ENCODE measurements at places on chromosomes 13 and 19.
A peak's percentile ranks its signal among the peaks of the same experiment; 100 is the strongest.

DNA sequence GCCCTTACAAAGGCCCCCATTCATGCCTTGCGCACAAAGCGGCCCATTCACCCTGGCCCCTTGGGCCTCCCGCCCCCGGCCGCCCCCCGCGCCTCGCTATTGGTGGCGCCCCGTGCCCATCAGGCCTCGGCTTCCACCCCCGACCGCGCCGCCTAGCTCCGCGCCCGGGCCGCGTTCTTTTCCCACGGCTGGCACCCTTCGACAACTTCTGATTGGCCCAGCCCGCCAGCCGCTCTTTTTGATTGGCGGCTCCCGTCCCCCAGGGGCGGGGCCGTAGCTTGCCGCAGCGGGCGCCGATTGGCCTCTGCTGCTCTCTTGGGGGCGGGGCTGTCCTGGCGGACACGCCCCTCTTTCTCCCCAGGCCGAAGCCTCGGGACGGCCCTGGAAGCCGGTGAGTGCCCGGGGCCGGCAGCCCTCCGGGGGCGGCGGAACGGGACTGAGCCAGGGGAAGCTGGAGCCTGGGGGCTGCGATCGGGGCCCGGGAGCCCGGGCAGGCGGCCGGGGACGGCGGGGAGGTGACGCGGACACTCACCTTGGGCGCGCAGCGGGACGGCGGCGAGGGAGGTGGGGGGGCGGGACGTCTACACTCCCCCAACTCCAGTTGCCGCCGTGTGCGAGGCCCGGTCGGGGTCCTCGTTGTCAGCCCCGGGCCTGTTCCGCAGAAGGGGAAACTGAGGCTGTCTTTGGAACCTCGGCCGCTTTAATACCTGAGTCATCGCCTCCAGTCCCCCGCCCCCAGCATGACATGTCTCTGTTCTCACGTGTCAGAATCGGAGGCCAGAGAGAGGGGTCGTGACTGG lies at the start of gene MYH14:
TSS of gene MYH14 (plus strand) at position 342 of the 800 bp plus-strand sequence. CDS start 6,744 bp downstream, outside the sequence.
- no peak for DNase-seq

DNA sequence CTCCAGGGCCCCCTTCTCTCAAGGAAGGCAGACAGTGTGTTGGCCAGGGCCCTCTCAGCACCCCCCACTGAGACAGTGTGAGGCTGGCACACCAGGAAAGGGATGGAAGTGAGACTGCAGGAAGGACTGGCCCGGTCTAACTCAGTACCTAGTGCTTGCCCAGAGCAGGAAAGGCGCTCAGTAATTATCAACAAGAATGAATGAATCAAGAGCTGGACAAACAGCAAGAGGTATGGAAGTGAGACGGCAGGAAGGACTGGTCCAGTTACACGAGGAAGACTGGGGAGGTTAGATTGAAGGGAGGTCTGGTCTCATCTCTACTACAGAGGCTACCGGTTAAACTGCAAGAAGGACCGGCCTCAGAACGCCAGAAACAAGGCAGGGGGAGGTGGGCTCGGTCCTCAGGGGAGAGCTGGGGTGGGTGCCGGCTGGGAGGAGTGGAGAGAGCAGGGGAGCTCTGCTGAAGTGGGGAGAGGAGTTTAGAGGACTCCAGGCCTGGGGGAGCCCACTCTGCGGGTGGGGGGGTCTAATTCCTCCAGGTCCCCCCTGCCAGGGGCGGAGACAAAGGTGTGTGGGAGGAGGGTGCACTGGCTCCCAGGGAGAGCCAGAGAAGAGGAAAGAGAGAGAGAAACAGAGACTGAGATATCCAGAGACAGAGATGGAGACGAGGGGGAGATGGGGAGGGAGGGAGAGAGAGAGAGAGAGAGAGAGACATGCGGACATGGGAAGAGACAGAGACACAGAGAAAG lies 1.1 kb downstream of the SLC8A2 start:
- no peak for DNase-seq

DNA sequence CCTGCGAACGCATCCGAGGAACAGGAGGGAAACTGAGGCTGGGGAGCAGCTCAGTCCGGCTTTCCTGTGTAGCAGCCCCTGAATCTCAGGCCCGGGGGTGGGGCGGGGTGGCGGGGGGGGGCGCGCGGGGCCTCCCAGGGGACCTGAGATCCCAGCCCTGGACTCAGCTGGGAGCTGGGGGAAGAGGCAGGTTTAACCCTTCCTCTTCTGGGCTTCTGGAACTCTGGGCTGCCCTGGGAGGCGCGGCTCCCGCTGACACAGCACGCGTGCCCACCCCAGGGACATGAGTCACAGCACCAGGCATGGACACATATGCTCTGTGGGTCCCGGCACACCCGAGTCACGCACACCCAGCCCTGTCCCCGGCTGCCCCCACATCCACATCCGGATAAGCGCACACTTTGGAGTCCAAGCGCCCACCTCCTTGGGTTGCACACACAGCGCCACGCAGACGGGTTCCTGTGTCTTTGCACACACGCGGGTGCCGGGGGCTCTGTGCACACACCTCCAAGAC lies 3.5 kb upstream of the CIRBP start:
- DNase-seq, result no peak

DNA sequence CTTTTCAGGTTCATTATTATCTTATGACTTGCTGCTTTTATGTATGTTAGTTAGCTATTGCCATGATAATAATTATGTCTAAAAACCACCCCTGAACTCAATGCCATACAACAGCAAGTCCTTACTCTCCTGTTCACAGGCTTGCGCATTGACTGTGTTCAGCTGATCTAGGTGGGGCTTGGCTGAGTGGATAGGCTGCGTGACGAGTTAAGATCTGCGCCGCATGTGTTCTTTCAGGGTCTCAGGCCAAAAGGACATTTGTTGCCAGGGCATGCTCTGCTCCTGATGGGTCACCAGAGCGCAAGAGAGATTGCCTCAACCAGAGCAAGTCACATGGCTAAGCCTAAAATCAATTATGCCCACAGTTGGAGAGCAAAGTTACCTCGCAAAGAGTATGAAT lies 859 bp downstream of the ZNF568 start:
- no peak for DNase-seq

GRCh38 chr13:71045101-71045500 lies 821.9 kb downstream of the DACH1 start:
- DNase-seq, result no peak

DNA sequence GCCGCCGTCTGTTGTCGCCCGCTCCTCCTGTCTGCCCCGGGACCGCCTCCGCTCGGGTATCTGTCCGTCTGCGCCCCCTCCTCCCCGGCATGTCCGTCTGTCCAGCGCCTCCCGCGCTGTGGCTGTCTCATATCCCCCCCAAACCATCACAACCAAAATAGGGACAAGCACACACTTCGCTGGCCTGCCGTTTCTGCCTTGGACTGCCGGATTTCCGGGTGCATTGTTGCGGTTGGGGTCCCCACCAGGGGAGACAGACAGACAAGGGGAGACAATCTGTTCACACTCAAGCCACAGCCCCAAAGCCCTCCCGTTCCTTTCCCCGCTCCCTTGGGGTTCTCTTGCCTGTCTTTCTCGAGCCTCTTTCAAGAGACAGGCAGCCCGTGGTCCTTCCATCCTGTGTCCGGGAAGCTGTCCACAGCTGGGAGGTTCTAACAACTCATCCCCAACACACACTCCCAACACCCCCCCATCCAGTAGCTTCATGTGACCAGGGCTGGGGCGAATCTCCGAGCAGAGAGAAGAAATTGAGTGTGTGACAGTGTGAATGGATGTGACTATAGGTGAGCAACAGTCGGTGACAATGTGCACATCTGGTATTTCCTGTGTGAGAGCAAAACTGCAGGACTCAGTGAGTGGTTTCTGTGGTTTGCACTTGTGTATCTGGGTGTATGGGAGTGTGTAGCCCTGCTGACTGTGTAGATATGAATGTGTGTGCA lies 16.5 kb upstream of the FOSB start:
- peak; percentile 11 for DNase-seq

DNA sequence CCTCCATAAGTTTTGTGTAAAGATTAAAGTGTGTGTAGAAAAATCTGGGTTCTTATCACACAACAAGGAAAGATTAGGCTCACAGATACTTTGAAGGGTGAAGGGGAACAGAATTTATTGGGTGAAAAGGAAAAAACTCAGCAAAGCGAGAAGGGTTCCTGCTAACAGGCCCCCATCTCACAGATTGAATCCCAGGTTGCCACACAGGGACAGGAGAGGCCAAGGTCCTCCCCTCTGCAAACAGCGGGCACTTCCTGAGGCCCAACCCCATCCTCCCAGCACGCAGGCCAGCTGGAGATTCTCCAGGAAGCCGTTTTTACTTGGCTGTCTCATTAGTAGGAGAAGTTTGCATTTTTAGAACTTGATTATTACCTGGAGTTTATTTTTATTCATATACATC lies 15.2 kb upstream of the ERCC5 start:
- no peak for DNase-seq

DNA sequence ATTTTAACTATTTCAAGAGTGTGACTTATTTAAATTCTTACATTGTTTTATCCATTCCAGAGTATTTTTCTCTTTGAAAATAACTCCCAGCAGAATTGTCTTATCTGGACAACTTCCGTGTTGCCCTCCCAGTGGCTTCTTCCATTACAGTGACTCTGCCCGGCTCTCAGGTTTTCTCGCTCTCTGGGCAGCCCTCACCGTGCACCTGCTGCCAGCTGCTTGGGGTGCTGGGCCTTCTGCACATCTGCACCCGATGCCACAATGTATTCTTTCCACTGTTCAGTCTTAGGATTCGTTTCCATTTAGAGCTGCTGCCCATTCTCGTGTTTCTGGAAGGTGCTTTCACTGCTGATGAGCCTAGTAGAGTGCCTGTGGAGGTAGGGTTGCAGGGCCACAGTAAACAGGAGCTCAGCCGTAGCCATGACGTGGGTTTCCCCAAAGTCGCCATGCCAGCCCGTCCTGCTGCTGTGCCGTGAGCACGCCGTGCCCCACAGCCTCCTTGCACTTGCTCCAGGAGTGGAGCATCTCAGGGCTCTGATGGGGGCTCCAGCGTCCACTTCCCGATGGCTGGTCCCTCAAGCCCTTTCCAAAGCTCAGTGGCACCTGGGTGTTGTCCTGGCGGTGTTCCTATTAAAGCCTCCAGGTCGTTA lies 46.1 kb upstream of the DCUN1D2 start:
- DNase-seq, result no peak

DNA sequence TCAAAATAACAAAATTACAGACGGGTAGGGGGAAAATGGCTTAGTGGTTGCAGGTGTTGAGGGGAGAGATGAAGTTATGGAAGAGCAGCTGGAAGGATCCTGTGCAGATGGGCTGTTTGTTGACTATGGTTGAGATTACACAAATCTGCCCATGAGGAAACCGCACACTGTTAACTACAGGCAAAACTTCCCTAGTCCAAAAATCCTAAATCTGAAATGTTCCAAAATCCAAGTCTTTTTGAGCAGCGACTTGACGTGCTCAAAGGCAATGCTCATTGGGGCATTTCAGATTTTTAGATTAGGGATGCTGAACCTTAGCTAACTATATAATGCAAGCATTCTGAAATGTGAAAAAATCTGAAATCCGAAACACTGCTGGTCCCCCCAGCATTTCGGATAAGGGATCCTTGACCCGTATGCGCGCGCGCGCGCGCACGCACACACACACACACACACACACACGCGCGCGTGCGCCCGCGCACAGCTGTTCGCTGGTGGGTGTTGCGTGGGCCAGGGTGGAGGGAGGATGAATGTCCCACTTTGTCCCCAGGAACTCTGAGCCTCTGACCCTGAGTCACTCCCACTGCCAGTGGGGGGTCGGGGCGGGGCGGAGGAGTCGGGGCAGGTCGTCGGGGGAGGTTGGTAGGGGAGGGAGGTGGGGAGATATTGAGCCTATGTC lies 6.8 kb downstream of the F2RL3 start:
- no peak for DNase-seq

DNA sequence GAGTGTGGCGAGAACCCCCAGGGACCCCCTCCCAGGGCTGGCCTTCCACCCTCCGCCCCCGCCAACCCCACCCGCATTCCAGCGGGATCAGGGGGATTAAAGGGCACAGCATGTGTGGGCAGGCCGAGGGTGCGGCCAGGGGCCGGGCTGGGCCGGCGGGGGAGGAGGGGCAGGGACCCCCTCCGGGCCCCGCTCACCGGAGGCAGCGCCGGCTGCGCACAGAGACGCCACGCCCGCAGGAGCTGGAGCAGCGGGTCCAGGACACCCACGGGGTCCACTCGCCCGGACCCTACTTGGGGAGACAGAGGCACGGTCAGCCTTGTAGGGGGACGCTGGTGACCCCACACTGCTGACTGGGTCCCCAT lies 2.4 kb downstream of the ADAMTSL5 start:
- no peak for DNase-seq

DNA sequence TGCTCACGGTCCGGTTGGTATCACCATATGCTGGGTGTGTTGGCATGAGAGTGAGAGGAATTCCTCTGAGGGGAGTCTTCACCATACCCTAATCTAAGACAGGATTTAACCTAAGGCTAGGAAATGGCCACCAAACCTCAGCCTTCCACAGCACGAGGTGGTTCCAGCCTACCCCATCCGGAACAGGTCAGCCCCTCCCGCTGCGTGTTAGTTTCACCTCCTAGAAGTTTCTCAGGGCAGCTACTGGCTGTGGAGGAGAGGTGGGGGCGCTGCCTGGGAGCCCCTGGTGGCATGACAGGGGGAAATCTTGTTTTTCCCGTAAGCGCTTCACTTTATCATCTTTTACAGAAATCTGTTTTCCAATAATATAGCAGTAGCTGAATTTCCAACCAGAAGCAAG lies 55.1 kb downstream of the RGCC start:
- DNase-seq, result no peak

- peak; percentile 11 for DNase-seq
These were observed 6.0 kb upstream of the WDR88 start for GRCh38 chr19:33125929-33126388.

DNA sequence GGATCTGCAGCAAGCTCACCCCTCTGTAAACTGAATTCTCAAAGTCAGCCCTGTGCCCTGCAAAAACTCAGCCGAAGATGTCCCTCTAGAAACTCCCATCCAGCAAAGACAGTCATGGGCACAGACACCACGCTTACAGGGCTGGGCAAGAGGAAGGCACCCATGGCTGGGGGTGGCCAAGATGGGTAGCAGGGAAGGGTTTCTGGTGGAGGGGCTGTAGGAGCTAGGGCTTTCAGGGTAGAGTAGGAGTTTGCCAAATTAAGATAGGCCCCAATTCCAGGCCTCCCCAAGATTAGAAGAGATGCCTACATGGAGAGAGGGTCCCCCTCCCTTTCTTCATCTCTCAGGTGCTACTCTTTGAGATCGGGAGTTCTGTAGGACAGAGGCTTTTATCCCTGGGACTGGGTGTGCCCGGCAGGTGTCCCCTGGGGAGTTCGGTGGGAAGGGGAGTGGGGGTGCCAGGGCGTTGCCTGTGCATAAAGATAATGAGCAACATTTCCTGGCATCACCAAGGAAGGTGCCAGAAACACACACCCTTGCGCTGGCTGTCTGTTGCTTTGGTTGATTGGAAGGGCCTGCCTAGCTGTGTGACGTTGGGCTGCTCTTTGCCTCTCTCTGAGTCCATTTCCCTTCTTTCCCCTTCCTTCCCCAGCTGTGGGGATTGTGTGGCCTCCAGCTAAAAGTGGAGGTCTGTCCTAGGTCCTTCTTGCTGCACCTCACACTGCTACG lies 9.4 kb downstream of the NRTN start:
- no peak for DNase-seq

GRCh38 chr19:40464059-40465024 lies 1.2 kb downstream of the BLVRB start:
- DNase-seq, result no peak

GRCh38 chr13:111046590-111047141 lies 68.4 kb upstream of the ARHGEF7 start:
- DNase-seq, result no peak

GRCh38 chr13:111304603-111305289 lies 15.7 kb upstream of the TEX29 start:
- DNase-seq, result no peak

- DNase-seq, result no peak
These were observed 841 bp upstream of the ZC3H13 start for GRCh38 chr13:46053162-46054012.

GRCh38 chr13:71939186-71939585 lies 72.2 kb upstream of the DACH1 start:
- no peak for DNase-seq

GRCh38 chr19:3201911-3202310 lies 16.2 kb downstream of the NCLN start:
- DNase-seq, result no peak

All from stimulated activated CD4-positive, alpha-beta T cell treated with anti-CD3 and anti-CD28 coated beads, Interleukin-1b, Interleukin-23, amount 100 ng/mL, for 1 hour (primary cell).